ENCODE measurements at places on chromosomes 2 and 18.
A peak's percentile ranks its signal among the peaks of the same experiment; 100 is the strongest.

DNA sequence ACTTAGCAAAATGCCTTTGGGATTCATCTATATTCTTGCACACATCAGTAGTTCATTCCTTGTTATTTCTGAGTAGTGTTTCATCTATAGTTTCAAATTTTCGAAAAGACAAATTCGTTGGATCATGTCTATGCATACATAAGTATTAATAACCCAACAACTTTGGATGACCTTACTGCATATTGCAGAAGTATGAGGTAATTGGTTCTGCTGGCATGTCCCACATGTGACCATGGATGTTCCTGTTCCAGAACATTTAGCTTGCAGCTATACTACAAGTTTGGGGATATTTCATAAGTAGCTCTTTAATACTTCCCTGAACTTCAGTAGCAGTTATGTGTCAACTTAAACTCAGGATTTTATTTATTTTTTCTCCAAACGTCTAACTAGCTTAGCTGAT, 44.9 kb downstream of the APLF start:
- no peak for DNase-seq

DNA sequence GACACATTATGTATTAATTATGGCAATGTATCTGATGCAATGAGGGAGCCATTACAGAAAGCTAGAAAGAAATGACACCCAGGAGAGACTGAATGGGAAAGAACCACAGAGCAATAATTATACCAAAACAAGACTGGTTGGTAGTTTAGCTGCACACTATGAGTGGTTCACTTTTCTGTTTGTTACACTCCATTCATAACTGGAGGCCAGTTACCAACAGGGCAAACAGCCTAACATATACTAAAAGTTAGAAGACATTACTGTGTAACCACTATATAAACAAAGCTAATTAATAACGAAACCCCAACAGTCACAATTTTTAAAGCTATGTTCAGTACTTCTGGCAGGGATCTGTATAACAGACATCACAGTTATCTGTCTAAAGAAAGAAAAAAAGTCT, 49.4 kb downstream of the NBAS start:
- no peak for DNase-seq

DNA sequence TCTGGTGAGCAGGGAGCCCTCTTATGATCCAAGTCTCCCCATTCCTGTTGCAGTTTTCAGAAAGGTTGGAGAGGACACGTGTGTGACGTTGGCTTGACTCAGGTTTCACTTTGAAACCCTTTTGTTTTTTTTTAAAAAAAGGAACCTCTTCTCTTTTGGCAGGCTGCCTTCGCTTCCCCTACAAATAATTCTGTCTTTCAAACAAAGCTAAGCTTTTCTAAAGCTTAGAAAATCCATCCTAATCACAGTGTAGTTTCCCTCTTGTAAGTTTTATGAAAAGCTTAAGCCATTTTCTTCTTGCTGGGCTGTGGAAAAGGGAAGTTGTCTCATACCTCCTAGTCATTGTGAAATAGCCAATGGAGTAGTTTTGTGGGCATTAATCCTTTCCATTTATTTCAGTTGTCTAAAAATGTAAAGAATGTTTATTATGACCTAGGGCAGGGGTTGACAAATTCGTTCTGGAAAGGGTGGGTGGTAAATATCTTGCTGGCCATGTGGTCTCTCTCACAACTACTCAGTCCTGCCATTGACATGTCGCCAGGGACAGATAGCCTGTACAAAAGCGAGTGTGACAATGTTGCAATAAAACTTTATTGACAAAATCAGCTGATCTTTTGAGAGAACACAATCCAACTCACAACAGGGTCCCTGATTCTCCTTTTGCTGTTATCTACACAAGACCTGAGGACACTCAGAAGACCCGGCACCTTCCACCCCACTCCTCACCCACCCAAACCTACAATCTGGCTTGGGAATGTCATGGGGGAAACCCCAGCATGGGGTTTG, 878.8 kb downstream of the RNF144A start:
- no peak for DNase-seq

DNA sequence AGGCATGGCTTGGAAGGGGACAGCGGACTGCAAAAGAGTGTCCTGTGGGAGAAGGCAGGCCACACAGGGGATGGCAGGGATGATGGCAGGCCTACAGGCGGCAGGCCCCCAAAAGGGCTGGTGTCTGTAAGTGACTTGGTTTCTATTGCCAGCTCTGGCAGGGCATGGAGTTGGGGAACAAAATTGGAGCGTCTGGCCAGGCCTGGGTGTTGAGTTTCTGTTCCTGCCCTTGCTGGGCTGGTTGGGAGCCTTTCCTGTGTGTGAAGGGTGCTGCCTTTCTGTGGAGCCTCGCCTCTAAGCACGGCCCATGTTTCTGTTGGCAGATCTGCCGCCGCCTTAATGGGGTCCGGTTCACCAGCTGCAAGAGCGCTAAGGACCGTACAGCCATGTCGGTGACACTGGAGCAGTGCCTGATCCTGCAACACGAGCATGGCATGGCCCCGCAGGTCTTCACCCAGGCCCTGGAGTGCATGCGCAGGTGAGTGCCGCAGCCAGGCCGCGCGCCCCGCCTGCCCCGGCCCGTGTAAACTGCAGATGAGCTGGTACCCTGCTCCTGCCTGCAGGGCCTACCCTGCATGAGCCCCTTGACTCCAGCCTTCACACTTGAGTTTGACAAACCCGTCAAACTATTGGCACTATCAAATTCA, 31.5 kb downstream of the COA5 start:
- DNase-seq: no peak

GRCh38 chr2:239957681-239958472, 67.3 kb downstream of the NDUFA10 start:
- DNase-seq: no peak

DNA sequence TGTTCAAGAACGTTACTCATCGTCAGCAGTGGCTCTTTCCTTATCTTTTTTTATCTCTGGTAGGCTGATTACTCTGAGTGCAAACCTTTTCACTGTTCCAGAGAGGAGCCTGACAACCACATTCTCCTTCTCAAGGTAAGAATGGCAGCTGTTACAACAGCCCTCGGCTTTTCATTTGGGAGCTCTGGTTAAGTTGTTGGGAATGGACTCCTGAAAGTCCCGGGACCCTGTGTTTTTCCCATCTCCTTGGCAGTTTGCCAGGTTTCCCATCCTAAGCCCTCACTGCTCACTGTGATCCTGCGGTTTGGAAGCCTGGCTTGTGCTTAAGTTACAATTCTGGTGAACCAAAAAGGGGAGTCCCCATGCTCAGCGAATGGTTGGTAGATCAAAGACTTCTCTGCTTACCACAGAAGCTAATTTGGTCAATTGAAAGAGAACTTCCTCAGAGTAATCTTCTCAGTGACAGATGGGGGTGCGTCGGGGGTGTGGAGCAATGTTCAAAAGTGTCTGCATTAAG, 122.3 kb downstream of the LYPD6B start:
- peak; percentile 49 for DNase-seq

Measured in CD4-positive, alpha-beta T cell treated with Interleukin-10 for 1 hour (primary cell).